ENCODE measurements at places on chromosomes 12 and 14.

DNA sequence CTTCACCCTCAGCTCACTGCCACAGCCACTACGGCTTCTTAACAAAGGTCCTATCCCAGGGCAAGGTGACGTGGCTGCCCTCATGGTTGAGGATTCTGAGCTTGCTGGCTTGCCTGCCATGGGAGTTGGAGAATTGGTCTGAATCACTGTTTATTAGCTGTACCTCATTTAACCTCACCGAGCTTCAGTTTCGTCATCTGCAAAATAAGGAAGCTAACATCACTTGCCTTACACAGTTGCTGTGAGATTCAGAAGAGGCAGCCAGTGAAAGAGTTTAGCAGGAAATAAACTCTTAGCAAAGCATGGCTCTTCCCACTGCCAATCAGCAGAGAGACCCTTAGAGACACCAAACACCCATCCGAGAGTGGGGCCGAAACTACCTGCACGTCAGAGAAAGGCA, 90.1 kb upstream of the KCNA1 start:
- no peak for DNase-seq

- no peak for DNase-seq
These were observed 6.6 kb downstream of the COA8 start for GRCh38 chr14:103569408-103569807.

GRCh38 chr12:116319898-116320621, 42.6 kb upstream of the MED13L start:
- DNase-seq: no peak

DNA sequence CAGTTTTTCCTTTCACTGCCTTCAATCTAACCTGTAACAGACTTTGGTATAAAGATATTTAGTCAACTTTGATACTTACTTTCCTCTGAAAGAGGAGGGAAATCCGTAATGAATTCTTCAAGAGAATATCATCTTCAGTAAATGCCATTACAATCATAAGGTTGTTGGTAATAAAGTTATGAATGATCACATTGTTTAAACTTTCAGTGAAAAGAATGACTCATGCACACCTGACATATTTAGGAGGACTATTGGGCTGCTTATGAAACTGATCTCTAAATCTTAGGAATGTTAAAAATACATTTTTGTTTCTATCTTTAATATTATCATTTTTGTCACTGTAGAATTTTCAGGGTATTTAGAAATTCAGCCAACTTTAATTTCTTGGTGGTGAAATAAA, 474.7 kb downstream of the SLC16A7 start:
- DNase-seq: no peak

GRCh38 chr12:105864901-105865300, 273.9 kb downstream of the NUAK1 start:
- no peak for DNase-seq

DNA sequence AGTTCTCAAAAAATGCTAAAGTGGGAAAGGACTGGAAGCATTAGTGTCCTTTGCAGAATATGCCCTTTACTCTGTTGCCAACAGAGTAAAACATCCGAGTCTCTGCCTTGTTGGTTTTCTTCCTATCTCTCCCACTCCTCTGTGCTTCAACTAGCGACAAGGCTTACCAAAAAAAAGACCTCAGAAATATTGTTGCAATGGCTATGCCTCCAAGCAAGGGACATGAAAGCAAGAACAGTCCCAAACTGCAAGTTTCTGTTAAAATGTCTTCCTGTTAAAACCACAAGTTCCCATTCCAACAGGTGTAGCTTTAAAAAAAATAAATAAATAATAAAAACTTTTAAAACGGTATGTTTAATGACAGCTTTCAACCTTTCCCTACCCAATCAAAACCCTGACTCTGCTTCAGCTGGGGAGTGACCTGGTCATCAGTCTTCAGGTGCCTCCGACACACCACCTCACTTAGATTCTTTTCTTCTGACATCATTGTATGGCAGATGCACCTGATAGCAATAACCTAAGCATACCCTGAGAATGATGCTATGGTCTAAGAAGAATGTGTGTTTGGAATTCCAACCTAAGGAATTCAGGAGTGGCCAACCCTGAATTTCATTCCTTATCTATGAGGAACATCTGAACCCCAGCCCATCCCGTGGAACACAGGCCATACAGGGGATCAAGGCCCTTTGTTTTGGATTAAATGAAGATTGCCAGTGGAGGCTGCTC, 81.0 kb downstream of the RPS29 start:
- DNase-seq: no peak

GRCh38 chr12:92743026-92743425, 40.2 kb downstream of the PLEKHG7 start:
- DNase-seq: no peak

- DNase-seq: no peak
These were observed 8.0 kb downstream of the SLC2A14 start for GRCh38 chr12:7864601-7865150.

DNA sequence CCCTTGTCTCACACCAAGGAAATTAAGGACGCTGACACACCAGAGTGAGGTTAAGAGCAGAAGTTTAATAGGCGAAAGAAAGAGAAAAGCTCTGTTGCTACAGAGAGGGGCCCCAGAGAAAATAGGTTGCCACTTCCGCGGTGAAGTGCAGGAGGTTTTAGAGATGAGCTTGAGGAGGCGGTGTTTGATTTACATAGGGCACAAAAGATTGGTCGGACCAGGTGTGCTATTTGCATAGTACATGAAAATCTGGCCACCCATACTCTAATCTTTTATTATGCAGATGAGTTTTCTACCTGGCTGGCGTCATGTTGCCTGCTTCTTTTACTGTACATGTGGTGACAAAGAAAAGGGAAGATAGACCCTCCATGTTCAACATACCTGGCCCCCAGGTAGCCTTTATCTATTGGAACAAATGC, 23.3 kb upstream of the MYF6 start:
- DNase-seq: peak; percentile 89

DNA sequence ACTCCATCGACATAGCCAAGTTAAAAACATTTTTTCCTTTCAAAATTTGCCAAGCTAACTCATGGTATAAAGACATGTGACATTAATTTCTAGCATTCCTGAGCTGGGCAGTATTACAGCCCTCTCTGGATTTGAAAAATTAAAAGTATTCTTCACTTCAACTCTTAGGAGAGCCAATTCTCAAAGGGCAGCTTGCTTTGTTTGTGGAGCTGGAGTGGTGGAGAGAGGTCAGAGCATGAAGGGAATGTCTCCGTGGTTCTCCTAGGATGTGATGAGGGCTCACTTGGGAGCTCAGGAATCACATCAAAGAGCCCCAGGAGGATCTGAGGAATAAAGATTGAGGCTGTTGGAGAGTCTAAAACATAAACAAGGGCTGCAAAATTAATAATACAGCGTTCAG, 46.9 kb upstream of the RGS6 start:
- DNase-seq: no peak

GRCh38 chr12:108131657-108132126, 2.6 kb downstream of the WSCD2 start:
- no peak for DNase-seq
